ENCODE measurements at places on chromosomes 6 and 20. TPM values are rescaled to one million over a fixed set of nuclear protein-coding genes. Genes with fewer than 3 reads are reported as not detected.
A peak's percentile ranks its signal among the peaks of the same experiment; 100 is the strongest.

GRCh38 chr6:137792160-137793033, 74.7 kb upstream of the TNFAIP3 start:
- H3K27me3 ChIP-seq, result no peaks in the 10 kb centered on the region
- H3K27ac ChIP-seq, result no peak overlapping the region
- H3K4me1 ChIP-seq, result no peaks in the 10 kb centered on the region

DNA sequence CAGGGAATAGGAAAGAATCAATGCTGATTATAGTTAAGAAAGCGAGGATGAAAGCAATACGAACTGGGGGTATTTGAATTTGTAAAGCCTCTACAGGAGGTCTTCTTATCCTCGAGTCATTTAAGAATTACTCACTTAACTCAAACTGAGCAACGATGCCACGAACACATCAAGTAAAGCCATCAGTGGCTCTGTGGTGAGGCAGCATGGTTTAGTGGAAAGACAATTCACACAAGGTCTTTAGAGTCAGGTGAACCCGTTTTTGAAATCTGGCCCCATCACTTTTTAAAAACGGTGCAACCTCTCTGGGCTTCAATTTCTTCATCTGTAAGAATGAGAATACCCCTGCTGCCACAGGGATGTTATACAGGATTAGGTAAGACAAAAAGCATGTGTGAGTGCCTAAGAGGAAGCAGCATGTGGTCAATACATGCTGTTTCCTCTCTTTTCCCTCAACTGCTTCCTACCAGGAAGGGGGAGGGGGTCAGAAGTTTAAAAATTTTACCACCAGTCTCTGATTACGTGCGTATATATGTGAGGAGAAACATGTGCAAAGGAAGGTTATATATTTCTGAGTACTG, 162.0 kb downstream of the BTBD9 start:
- no peak overlapping the region for H3K27ac ChIP-seq
- no peak for DNase-seq
- H3K36me3 ChIP-seq, result no peaks in the 10 kb centered on the region

Gene KCNK16
- total RNA-seq, result not detected

Gene SALL4
- total RNA-seq, result 0.61 TPM

GRCh38 chr6:38750968-38751615, 36.0 kb downstream of the DNAH8 start:
- no peaks in the 10 kb centered on the region for H3K27me3 ChIP-seq
- no peak overlapping the region for H3K4me3 ChIP-seq
- DNase-seq, result no peak
- no peaks in the 10 kb centered on the region for H3K36me3 ChIP-seq

Gene IER3
- 154 TPM for total RNA-seq

Gene DNMT3B
- 2.0 TPM for total RNA-seq

- peaks cover 25% of the 10 kb centered on the region for H3K4me1 ChIP-seq
- peak; percentile 81 for DNase-seq
- peaks cover 23% of the 10 kb centered on the region for H3K36me3 ChIP-seq
- H3K27ac ChIP-seq, result no peak overlapping the region
These were observed 1.2 kb downstream of the TRIB3 start for GRCh38 chr20:381581-382290.

- H3K27ac ChIP-seq, result no peak overlapping the region
- no peaks in the 10 kb centered on the region for H3K36me3 ChIP-seq
- H3K27me3 ChIP-seq, result peaks cover 16% of the 10 kb centered on the region
- H3K4me1 ChIP-seq, result peaks cover 7% of the 10 kb centered on the region
These were observed 57.4 kb upstream of the CCDC167 start for GRCh38 chr6:37556881-37557644.

Gene PANK2
- total RNA-seq, result 32.8 TPM

- no peak overlapping the region for H3K27ac ChIP-seq
- H3K27me3 ChIP-seq, result no peaks in the 10 kb centered on the region
- no peak overlapping the region for H3K4me3 ChIP-seq
These were observed 6.7 kb downstream of the FLOT1 start for GRCh38 chr6:30735668-30736314.

- H3K27me3 ChIP-seq, result no peaks in the 10 kb centered on the region
- H3K4me3 ChIP-seq, result peak overlapping the region; percentile 26
- peaks cover 51% of the 10 kb centered on the region for H3K4me1 ChIP-seq
These were observed 4.9 kb upstream of the TRIM39 start for GRCh38 chr6:30321692-30322388.

DNA sequence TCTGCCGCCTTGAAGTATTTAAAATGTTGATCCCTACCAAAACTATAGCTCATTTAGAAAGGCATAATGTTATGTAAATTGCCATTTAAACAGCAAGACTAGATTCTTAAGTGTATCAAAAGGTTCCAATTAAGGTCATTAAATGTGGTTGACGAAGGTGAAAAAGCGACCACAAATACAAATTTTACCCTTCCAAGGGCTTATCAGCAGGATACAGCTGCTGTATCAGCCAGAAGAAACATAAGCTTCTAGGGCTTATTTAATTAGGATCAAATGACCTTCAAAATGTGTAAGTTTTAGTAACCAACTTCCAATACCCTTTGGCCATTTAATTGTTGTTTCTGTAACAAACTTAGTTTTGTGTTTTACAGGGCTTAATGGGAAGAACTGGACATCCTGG, 139.9 kb downstream of the COL9A1 start:
- no peaks in the 10 kb centered on the region for H3K4me1 ChIP-seq
- peaks cover 100% of the 10 kb centered on the region for H3K27me3 ChIP-seq
- no peak overlapping the region for H3K4me3 ChIP-seq
- H3K36me3 ChIP-seq, result no peaks in the 10 kb centered on the region

Gene XKR7
- total RNA-seq, result not detected

GRCh38 chr6:167937948-167938911, 59.2 kb upstream of the KIF25 start:
- no peaks in the 10 kb centered on the region for H3K27me3 ChIP-seq
- peaks cover 6% of the 10 kb centered on the region for H3K4me1 ChIP-seq
- peak; percentile 34 for DNase-seq
- H3K27ac ChIP-seq, result no peak overlapping the region

Gene DLK2
- 30.2 TPM for total RNA-seq

- no peaks in the 10 kb centered on the region for H3K4me1 ChIP-seq
- no peak for DNase-seq
- no peaks in the 10 kb centered on the region for H3K36me3 ChIP-seq
- H3K27ac ChIP-seq, result no peak overlapping the region
- H3K4me3 ChIP-seq, result no peak overlapping the region
- peaks cover 9% of the 10 kb centered on the region for H3K27me3 ChIP-seq
These were observed 1395.2 kb downstream of the EPHA7 start for GRCh38 chr6:92024110-92024509.

GRCh38 chr6:45966797-45967196, 48.9 kb downstream of the CLIC5 start:
- H3K27ac ChIP-seq, result no peak overlapping the region
- H3K4me1 ChIP-seq, result peaks cover 17% of the 10 kb centered on the region
- no peaks in the 10 kb centered on the region for H3K27me3 ChIP-seq
- no peak for DNase-seq

Gene SLC17A2
- not detected for total RNA-seq

DNA sequence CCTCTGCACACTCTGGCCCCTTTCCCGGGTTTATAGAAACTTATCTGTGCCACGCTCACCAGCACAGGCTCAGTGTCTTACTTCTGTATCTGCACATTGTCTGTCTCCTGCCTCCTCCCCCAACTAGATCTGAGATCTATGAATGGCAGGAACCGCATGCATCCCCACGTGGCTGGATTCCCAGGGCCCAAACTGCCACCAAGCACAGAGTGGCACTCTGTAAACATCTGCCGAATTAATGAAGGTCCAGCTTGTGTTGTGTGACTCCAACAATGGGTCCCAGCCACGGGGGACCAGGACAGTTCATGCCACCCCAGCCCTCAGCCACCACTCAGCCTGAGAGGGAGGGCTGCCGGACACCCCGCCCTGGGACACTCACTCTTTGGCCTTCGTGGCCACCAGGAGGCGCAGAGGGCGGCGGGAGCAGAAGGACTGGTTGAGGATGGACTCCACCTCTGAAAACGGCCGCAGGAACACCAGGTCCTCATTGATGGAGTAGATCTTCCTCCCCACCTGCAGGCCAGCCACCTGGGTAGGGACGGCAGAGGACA, 171.1 kb downstream of the PREX1 start:
- peaks cover 19% of the 10 kb centered on the region for H3K4me1 ChIP-seq
- no peaks in the 10 kb centered on the region for H3K36me3 ChIP-seq
- peaks cover 53% of the 10 kb centered on the region for H3K27me3 ChIP-seq
- no peak overlapping the region for H3K27ac ChIP-seq
- no peak overlapping the region for H3K4me3 ChIP-seq

DNA sequence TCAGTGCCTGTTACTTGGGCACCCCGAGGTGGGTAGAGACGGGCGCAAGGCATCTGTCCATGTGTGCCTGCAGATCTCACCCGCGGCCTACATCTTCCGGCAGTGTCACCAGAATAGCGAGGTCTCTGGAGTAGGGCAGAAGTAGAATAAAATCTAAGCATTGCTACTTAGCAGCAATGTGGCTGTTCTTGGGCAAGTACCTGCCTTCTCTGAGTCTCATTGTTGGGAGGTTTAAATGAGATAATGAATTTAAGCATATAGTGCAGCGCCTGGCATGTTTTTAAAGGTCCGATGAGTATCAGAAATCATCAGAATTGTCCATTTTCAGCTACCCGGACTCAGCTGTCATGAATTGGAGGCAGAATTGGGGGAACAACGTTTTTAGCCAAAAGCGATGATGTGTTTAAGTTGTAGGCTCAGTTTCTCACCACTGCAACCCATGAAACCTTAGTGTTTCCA, 800 bp downstream of the ABCC10 start:
- peak overlapping the region; percentile 63 for H3K27ac ChIP-seq
- no peak for DNase-seq
- H3K4me3 ChIP-seq, result peak overlapping the region; percentile 87
- H3K36me3 ChIP-seq, result peaks cover 24% of the 10 kb centered on the region
- H3K27me3 ChIP-seq, result no peaks in the 10 kb centered on the region

DNA sequence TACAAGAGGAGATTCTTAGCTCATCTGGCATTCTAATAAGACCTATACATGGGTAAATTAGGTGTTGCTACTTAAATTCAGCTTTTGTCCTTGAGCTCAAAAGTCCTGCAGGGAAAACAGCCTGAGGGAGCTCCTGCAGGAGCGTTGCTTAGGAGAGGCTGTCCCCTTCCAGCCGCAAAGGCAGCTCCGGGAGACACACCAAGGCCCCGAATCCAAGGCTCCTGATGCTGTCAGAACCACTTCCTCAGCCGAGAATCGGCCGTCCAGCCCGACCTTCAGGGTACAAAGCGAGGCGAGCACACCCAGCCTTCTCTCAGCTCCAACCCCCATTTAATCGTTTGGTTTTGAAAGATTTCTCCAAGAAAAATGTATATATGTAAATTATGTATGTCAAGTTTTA, 87.0 kb downstream of the DACT2 start:
- no peaks in the 10 kb centered on the region for H3K36me3 ChIP-seq
- H3K4me1 ChIP-seq, result no peaks in the 10 kb centered on the region
- H3K27ac ChIP-seq, result no peak overlapping the region
- peaks cover 24% of the 10 kb centered on the region for H3K27me3 ChIP-seq
- no peak for DNase-seq

DNA sequence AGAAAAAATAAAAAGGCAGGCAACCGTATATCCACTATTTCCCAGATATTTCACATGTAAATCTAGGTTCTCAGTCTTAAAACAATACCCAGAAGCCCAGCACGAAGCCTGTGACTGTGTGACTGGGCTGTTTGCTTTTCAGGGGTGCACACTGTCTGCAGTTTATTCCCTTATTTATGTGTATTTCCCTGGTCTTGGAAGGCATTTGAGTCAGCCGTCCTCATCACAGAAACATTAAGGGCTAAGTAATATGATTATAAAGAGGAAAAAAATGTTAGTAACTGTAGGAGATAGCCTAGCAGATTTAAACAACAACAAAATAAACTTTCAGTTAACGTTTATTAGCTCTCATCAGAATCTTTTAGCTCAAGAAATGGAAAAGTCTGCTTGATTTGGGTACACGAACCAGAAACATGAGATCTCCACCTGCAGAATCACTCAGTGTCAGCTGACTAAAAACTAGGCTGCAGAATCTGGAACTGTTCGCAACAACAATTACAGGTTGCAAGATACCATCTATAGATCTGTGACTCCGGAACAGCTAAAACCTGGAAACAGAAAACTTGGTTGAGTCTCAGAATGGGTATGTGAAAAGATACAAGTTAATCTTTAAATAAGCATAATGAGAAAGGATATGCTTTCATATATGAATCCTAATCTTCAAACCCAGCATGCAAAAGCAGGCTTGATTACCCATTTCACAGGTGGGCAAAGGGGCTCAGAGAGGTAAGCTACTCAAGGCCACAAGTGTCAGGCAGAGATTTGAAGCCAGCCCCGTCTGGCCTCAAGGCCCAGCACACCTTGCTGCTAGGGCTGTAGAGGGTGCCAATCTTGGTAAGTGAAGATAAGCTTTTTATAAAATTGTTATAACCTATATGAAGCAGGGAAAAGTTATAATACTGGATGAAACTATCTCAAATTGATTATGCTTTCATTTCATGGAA, 21.1 kb downstream of the GCLC start:
- H3K36me3 ChIP-seq, result peaks cover 30% of the 10 kb centered on the region
- peaks cover 33% of the 10 kb centered on the region for H3K4me1 ChIP-seq
- no peak overlapping the region for H3K4me3 ChIP-seq
- H3K27ac ChIP-seq, result peak overlapping the region; percentile 75
- no peaks in the 10 kb centered on the region for H3K27me3 ChIP-seq

DNA sequence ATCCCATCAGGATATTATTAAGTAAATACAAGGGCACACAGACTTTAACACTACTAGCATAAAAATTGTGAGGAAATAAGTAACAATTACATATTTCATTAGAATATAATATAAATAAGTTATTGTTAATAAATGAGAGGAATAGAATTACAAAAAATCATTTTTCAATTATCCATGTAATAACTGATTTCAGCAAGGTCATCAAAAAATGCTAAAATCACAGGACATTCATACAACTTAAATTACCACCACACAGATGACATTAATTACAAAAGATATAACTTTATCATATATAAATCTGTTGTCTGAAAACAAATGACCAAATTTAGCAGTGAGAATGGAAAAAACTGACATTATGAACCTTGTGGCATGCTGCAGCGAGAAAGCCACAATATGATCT, 37.0 kb downstream of the STX7 start:
- no peaks in the 10 kb centered on the region for H3K27me3 ChIP-seq
- no peak overlapping the region for H3K27ac ChIP-seq
- H3K4me1 ChIP-seq, result no peaks in the 10 kb centered on the region

- H3K27me3 ChIP-seq, result peaks cover 34% of the 10 kb centered on the region
- no peak overlapping the region for H3K27ac ChIP-seq
- DNase-seq, result no peak
These were observed 313.9 kb downstream of the THBS2 start for GRCh38 chr6:168939796-168940195.

GRCh38 chr20:5877128-5877527, 73.2 kb downstream of the TRMT6 start:
- no peak overlapping the region for H3K27ac ChIP-seq
- no peak overlapping the region for H3K4me3 ChIP-seq
- H3K27me3 ChIP-seq, result no peaks in the 10 kb centered on the region
- no peaks in the 10 kb centered on the region for H3K4me1 ChIP-seq
- DNase-seq, result no peak
- H3K36me3 ChIP-seq, result no peaks in the 10 kb centered on the region

GRCh38 chr6:142429195-142429594, 127.4 kb downstream of the ADGRG6 start:
- H3K4me3 ChIP-seq, result no peak overlapping the region
- peaks cover 12% of the 10 kb centered on the region for H3K36me3 ChIP-seq
- H3K27me3 ChIP-seq, result no peaks in the 10 kb centered on the region
- DNase-seq, result peak; percentile 62
- H3K27ac ChIP-seq, result no peak overlapping the region
- H3K4me1 ChIP-seq, result no peaks in the 10 kb centered on the region

GRCh38 chr6:107329063-107329860, 130.1 kb downstream of the PDSS2 start:
- H3K36me3 ChIP-seq, result peaks cover 6% of the 10 kb centered on the region
- DNase-seq, result no peak
- H3K27me3 ChIP-seq, result no peaks in the 10 kb centered on the region
- no peaks in the 10 kb centered on the region for H3K4me1 ChIP-seq
- no peak overlapping the region for H3K4me3 ChIP-seq
- H3K27ac ChIP-seq, result no peak overlapping the region

Gene TM9SF4
- 52.3 TPM for total RNA-seq
